ENCODE measurements at places on chromosomes 5 and 9.
A peak's percentile ranks its signal among the peaks of the same experiment; 100 is the strongest.

GRCh38 chr5:168288349-168289245, 2.8 kb upstream of the WWC1 start:
- no peak for DNase-seq

GRCh38 chr9:93028448-93029006, 30.0 kb upstream of the SUSD3 start:
- no peak for DNase-seq

DNA sequence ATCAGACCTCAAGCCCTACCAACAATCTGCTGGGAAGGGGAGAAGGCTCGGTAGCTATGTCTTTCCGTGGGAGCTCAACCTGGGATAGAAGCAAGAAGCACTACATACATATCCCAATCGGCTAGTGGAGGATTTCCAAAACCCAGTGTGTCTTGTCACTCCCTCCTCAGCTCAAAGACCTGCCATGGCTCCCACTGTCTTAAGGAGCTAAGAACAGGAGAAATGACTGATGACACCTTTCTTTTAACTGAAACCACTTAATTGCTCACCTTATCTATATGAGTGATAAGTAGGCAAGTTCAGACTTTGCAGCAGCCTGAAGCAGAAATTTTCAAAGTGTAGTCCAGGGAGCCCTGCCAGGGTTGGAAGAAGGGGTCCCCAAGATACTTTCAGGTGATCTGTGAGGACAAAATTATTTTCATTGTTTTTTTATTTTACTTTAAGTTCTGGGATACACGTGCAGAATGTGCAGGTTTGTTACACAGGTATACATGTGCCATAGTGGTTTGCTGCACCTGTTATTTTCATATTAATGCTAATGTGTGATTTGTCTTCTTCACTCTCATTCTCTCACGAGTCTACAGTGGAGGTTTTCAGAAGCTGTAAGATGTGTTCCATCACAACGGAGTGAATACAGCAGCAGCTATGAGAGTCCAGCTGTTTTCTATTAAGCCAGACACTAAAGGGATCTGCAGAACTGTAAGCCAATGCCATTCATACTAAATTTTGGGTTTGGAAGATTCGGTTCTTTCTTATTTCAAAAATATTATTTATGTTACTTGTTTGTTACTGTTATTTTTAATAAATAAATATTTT, 41.4 kb downstream of the PAX5 start:
- DNase-seq, result peak; percentile 49

DNA sequence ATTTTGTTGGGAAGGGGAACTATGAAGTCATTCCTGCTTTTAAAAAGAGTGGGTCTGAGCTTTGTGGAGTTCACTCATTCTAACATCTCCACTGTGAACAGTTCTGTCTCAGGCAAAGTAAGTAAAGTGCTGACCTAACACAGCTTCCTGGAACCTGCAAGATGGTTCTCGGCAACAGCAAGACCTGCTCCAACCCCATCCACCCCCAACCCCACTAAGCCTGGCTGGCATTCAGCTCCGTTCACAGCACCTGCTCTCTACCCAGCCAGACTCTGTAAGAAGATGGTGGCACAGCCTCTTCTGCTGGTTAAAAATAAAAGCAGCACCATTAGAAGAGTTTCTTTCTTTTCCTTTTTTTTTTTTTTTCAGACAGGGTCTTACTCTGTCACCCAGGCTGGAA, 42.0 kb downstream of the EPB41L4B start:
- DNase-seq, result no peak

DNA sequence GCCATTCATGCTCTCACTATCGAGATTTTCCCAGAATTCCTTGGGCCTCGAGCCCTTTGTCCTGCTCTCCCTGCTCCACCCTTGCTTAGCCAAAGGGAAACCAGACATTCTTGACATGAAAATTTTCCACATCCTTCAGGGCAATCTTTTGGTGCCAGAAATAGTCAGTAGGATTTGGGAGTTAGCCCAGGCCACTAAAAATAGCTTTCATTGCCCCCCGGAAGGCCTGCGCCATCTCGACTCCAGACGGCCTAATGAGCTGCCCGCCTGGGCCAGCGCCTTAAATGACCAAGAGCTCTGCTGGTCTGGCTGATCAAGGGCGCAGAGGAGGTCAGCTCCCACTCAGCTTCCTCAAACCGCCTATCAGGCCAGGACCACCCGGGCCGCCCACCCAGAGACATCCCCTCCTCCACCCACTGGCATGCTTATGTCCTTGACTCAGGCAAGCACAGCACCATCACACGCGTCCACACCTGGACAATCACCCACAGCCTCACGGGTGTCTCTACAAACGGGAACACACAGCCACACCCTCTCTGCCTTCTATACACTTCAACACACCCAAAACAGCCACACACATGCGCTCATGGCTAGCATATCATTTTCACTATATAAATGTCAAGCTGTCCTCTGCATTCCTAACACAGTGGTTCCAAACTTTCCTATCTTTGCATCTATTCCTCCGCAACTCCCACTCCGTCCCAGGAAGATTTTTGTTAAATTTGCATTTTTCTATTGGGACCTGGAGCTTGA, 20.9 kb downstream of the DUSP1 start:
- DNase-seq, result peak; percentile 66

DNA sequence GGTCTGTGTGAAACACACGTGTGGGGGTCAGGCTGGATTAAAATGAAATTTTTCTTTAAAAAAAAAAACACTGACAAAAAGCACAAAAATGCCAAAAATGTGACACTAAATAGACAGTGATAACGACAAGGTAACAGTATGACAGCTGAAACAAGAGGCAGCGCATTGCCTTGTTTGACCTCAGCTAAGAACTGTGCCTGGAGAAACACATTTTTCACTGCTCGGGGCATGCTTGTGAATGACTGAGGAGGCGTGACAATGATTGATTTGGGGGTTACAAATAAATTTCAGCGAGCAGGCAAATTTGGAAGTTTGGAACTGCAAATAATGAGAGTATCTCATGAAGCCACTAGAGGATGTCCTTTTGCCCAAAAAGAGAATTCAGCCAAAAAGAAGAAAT, 44.2 kb upstream of the SPATA31C2 start:
- DNase-seq, result no peak

GRCh38 chr5:73945505-73945904, 319.5 kb downstream of the ARHGEF28 start:
- no peak for DNase-seq

- peak; percentile 83 for DNase-seq
Measured at GRCh38 chr5:78797936-78798672, 149.5 kb upstream of the LHFPL2 start.

DNA sequence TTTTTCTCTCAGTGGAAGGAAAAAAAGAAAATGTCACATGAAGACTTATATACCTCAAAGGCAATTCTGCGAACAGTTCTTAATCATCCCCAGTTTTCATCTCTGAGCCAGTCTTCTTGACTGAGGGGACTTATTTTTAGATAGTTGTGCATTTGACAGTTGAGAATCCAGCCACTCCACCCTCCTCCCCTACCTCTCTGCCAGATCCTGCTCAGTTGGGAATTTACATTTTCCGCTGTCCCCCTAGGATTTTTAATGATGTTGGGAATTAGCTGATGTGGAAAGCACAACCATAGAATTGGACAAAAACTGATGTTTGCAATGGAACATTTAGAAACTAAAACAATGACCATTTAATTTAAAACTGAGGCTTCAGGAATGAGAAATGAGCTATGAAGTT, 194.3 kb upstream of the PIK3R1 start:
- DNase-seq, result no peak

DNA sequence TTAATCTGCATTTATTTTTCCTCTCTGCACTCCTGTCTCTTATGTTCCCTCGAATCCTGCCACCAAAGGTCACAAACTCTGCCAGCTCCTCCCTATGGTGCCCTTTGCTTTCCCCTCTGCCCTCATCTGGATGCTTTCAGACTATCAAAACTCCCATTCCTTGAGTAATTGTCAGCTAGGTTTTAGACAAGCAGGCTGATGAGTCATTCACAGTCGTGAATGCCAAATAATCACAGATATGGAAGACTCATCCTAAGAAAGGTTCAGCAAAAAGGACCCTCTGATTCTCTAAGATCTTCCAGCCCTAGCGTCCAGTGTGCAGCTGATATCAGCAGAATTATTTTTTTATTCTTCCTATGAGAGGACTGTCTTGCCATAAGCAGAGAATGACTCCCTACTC, 104.5 kb upstream of the NUDT12 start:
- no peak for DNase-seq

DNA sequence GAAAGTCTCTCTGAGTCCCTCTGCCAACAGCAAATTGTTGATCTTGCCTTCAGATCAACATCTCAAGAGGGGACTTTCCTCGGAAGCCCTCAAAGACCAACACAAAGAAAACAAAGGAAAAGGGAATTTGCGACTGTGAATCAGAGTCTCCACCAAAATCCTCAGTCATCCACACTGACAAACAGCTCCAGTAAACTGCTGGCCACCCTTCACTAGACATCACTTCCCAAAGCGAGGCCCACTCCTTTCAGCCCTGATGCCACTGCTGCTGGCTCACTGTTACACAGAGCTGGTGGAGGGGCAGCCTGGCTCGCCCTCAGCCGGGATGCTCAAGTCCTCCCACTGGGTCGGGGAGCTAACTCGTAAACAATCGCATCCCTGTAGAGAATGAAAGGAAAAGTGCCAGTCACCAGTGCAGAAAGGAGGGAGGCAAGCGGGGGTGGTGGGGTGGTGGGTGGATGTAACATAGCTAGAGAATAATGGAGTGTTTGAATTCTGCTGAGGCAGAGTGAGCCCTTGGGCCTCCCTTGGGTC, 1.3 kb downstream of the FGF1 start:
- no peak for DNase-seq

- DNase-seq, result no peak
Measured at GRCh38 chr5:100898504-100899346, 4.4 kb downstream of the ST8SIA4 start.

DNA sequence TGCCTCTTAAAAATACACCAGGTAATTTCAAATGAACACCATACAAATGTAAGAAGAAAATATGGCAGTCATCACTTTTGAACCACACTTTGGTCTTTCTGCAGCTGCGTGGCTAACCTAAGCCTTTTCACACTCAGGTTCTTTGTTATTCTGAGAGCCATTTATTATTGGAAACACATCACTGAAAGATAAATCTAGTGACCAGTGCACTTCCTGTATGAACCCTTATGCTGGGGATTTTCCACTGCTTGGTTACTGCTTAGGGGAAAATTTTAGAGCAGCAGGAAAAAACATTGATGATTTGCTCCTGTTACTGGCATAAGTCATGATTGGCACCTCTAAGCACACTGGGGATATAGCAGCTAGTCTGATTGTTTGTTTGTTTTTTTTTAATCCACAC, 58.6 kb upstream of the RANBP3L start:
- no peak for DNase-seq

DNA sequence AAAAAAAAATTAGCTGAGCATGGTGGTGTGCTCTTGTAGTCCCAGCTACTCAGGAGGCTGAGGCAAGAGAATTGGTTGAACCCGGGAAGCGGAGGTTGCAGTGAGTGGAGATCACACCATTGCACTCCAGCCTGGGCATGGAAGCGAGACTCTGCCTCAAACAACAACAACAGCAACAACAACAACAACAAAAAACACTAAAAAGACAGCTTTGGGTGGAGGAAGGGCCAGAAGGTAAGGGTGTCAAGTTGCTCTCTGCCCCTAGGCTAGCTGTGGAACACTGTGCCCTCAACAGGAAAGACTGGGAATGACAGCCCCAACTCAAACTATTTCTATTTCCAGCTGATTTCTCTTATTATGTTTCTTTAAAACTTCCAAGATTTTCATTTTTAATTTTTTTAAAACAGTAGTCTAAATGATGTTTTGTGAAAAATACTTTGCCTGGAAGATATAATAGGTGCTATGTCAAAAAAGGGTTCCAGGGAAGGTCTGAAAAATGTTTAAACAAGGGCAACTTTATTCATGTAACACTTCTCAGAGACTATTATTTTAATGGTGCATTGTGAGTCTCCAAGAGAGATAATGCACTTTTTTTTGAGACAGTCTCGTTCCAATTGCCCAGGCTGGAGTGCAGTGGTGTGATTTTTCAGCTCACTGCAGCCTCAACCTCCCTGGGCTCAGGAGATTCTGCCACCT, 29.9 kb downstream of the CLINT1 start:
- no peak for DNase-seq

DNA sequence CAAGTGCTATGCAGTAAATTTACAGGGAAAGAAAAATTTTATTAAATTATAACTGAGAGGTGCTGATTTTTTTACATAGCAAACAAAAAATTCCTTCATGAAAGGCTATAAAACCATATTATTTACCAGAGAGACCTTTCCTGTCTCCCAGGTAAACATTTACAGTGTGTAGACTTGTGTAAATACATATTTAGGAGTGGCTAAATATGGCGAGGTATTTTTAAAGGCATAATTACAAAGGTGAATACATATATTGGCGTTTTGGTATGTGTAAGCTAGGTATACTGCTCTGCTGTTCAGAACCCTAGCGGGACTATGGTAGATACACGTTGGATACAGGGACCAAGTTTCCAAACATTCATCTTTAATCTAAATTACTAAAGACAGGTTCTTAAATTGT, 170.6 kb upstream of the MEF2C start:
- no peak for DNase-seq

DNA sequence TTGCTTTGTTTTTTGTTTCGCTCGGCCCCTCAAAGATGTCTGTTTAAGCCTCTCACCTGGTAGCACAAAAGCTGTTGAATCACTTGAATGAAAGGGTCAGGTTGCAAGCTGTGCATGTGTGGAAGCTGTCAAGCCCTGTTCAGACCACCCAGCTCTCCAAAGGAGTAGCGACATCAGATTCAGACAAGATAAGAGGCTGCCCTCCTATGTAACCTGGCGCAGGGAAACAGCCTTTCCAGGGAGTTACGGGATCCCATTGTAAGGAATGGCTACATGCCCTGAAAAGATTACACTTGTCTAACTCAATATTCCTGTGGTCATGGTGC, 2.9 kb downstream of the FREM1 start:
- no peak for DNase-seq

DNA sequence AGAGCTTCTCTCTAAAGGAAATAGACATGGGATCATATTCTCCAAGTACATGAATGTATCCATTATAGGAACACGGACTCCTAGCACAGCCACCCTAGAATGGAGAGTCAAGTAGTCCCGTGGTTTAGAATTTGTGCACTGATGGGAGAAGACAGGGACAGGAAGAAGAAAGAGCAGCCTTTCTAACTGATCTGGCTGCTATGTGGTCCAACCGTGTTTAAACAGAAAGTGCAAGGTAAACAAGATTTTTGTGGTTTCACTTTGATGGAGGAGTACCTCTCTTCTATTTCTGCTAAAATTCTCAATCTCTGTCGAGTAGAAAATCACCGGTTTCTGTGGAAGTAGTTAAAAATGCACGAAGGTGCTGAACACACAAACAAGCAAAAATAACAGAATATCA, 171.3 kb downstream of the ST8SIA4 start:
- DNase-seq, result no peak

GRCh38 chr5:179953987-179954386, 46.3 kb upstream of the TBC1D9B start:
- DNase-seq, result no peak

GRCh38 chr9:135504262-135505243, 4.1 kb downstream of the MRPS2 start:
- peak; percentile 67 for DNase-seq

GRCh38 chr9:116336133-116336862, 182.7 kb downstream of the PAPPA start:
- peak; percentile 82 for DNase-seq

All from AG10803 (cell line).